ENCODE measurements at places on chromosomes 1 and 21. TPM values are rescaled to one million over a fixed set of nuclear protein-coding genes. Genes with fewer than 3 reads are reported as not detected.

DNA sequence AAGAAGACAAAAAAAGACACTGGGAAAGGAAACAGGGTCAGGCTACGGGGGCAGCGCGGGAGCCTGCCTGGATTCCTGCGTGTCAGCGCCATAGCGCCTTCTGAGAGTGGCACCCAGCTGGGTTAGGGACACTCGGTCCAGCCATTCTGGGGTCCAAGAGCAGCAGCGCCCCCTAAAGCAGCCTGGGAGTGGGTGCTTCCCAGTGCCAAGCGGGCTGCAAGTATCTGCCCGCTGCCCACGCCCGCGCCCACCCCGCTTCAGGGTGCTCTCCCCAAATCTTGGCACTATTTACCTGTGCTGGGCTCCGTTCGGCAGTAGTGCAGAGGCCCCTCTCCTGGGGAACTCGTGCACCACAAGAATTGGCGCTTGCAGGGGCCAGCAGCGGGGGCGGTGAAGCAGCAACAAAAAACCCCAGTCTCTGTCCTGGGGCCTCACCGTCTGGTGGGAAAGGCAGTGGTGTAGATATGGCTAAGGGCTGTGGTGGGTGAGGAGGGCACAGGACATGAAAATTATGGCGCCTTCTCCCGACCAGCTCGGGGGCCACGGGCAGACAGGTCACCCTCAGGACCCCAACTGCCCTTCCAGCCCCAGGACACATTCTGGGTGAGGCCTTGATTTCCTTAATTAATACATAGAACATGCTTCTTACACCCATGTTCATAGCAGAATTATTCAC, 24.1 kb upstream of the LBR start:
- DNase-seq = no peak

C1orf116 gene
- total RNA-seq = 31.6 TPM

IFI44L gene
- total RNA-seq = 1.6 TPM

ANKRD34A gene
- total RNA-seq = 0.42 TPM

PINK1 gene
- 95.6 TPM for total RNA-seq

DNA sequence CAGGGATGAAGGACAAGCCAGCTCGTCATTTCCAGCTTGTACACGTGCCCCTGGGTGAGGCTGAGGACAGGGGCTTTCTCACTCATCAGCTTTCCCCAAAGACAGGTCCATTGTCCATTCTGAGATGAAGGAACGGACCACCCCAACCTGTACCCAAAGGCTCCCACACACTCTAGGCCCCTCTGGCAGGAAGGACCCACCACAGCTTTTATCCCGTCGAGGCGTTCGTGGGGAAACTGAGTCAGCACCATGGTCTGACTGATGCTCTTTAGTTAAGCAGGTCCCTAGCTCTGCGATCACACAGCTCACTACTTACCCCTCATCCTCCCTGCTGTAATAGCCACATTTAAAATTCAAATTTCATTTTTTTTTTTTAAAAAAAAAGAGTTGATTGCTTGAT, 117.3 kb downstream of the AJAP1 start:
- no peak for DNase-seq

GRCh38 chr21:44416193-44416592, 39.1 kb upstream of the LRRC3 start:
- no peak for DNase-seq

GRCh38 chr1:201678264-201679101, 139.6 kb downstream of the NAV1 start:
- DNase-seq = no peak

DNA sequence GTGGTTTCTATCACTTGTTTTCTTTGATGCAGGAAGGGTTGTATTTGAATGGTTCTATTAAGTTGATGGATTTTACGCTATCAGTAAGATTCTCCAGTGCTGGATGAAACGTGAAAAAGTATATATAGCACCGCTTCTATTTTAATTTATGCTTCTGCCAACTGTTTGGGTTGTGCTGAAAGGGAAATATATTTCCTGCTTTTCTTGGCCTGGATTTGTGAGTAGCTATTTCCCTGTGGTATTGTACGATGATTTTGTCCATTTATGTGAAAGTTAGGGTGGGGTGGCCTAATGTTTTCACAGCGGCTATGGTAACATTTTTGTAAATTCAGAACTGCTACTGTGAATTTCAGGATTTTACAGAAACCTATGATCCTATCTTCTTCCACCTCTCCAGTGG, 322 bp downstream of the C1orf162 start:
- no peak for DNase-seq

GRCh38 chr1:163120372-163120771, 51.2 kb downstream of the RGS4 start:
- no peak for DNase-seq

LRRC53 gene
- total RNA-seq = not detected

EXTL1 gene
- 0.11 TPM for total RNA-seq

EPHB2 gene
- total RNA-seq = 72.8 TPM

DNA sequence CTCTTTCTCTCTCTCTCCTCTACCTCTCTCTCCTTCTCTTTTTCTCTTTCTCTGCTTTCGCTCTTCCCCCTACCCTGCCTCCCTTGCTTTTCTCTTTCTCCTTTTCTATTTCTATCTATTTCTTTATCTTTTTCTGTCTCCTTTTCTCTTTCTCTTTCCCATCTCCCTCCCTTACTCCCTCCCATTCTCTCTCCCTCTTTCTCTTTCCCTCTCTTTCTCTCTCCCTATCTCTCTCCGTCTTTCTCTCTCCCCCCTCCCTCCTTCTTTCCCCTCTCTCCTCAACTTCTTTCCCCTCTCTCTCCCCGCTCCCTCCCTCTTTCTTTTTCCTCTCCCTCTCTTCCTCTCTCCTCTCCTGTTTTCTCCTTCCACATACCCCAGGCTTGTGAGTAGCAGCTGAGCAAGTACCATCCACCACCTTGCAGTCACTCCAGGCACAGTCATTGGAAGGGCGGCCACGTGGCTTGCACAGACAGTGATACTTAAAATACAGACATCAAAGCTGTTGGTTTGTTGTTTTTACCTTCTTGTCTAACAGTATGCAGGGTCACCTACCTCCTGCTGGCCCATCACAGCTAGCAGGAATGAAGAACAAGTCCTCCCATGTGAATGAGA, 209.1 kb upstream of the COA6 start:
- DNase-seq = no peak

C1orf141 gene
- total RNA-seq = not detected

POFUT2 gene
- total RNA-seq = 26.1 TPM

DNA sequence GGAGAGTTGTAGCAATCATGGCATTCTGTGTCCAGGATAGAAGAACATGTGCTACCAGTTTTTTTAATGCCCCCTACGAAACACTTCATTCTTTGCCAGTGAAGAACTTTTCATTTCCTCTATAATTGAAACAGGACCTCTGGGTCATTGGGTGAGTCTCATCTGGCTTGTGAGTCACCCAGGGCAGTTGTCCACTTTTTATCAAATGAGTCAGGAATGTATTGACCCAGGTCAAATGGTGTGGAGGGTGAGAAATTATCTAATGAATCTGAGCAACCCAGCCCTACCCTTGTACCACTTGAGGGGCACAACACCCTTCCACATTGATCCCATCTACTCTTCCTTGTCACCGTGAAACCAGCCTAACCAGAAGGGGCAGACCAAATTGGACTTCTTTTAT, 417.3 kb upstream of the PROX1 start:
- no peak for DNase-seq

- no peak for DNase-seq
Observed at GRCh38 chr1:165565751-165566490, 22.1 kb downstream of the LRRC52 start.

BARHL2 gene
- not detected for total RNA-seq

DNA sequence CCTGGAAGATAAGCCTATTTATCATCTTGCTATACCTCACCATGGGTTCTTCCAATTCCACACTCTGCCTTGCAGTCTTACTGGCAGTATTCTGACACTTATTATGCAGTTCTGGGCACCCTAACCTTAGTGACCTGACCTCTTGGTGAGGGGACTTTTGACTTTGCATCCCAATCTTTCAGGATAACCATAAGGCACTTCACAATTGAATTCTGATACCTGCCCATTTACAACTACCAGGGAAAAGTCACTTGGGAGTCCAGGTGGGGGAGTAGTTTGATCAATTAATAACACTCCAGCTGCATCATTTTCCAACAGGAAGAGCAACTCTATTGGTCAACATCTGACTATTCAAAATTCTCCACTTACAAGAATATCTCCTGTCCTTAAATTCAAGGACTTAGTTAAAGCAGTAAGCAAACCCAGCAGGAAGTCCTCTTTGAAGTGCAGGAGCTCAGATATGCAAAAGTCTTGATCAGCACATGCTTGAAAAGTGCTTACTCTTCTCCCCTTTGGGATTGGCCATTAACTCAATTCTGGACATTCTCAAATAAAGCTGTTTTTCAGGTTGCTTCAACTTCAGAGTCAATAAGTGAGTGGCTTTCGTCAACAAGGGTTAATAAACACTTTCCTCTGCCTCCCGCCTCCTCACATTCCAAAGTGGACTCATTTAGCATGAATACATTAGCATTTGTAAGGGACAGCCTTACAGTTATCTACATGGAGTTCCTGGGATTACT, 177.4 kb upstream of the NRIP1 start:
- no peak for DNase-seq

CASQ1 gene
- not detected for total RNA-seq

RPL5 gene
- total RNA-seq = 671 TPM

PROX1 gene
- total RNA-seq = 15.4 TPM

- no peak for DNase-seq
Observed at GRCh38 chr21:32599091-32599490, 13.1 kb downstream of the CFAP298 start.

GRCh38 chr21:25441835-25442234, 165.4 kb downstream of the MRPL39 start:
- no peak for DNase-seq

MFAP2 gene
- 3.9 TPM for total RNA-seq

- no peak for DNase-seq
Observed at GRCh38 chr1:162003830-162004215, 19.8 kb downstream of the OLFML2B start.

HRNR gene
- total RNA-seq = not detected

Data from left colon (tissue), 2 donors.